ENCODE measurements at places on chromosomes 5 and 9.

GRCh38 chr5:16992006-16992405 is 55.9 kb upstream of the MYO10 start:
- DNase-seq, result no peak

DNA sequence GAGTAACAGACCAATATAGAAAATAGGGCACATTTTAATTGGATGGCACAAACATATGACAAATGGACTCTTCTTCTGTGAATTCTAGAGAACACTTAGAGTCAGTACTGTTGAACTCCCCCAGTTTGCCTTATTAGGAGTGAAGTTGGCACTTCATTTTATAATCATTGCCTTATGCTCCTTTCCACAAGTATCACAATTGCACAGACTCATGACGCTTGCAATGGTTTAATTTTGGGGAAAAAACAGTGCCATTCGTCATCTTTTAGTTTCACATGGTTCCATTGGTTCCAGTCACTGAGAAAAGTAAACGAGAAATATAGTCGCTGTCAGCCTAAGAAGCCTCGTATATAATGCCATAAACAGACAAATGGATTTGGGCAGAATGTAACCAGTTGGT is 71.2 kb downstream of the LURAP1L start:
- no peak for DNase-seq

- no peak for DNase-seq
Observed at GRCh38 chr9:36153746-36154145, 15.4 kb upstream of the CCIN start.

- no peak for DNase-seq
Observed at GRCh38 chr5:97967292-97967691, 784.2 kb upstream of the RIOK2 start.

DNA sequence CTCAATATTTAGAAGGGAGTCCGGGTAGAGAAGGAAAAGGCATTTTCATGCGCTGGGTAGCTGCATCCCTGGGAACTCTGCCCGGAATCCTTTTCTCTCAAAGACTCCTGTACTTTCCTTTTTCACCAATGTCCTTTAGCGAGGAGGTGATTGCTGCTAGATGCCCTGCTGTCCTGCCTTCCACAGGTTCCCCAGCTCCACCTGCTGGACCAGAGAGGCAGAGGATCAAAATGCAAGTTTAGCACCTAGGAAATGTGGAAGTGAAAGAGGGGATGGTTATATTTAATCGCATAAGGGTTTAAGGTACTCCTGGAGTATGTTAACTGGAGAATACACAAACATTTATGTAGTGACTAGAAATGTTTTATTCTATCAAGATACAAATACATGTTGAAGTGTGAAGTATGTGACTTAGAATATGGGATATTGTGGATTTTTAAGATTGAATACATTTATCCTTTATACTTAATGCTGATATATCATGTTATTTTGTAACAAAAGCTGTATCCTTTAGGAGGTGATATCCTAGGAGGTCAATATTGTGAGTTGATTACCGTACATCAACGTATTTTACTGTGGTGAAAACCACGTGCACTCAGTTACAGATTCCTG is 145.7 kb downstream of the ARHGAP26 start:
- DNase-seq, result no peak

DNA sequence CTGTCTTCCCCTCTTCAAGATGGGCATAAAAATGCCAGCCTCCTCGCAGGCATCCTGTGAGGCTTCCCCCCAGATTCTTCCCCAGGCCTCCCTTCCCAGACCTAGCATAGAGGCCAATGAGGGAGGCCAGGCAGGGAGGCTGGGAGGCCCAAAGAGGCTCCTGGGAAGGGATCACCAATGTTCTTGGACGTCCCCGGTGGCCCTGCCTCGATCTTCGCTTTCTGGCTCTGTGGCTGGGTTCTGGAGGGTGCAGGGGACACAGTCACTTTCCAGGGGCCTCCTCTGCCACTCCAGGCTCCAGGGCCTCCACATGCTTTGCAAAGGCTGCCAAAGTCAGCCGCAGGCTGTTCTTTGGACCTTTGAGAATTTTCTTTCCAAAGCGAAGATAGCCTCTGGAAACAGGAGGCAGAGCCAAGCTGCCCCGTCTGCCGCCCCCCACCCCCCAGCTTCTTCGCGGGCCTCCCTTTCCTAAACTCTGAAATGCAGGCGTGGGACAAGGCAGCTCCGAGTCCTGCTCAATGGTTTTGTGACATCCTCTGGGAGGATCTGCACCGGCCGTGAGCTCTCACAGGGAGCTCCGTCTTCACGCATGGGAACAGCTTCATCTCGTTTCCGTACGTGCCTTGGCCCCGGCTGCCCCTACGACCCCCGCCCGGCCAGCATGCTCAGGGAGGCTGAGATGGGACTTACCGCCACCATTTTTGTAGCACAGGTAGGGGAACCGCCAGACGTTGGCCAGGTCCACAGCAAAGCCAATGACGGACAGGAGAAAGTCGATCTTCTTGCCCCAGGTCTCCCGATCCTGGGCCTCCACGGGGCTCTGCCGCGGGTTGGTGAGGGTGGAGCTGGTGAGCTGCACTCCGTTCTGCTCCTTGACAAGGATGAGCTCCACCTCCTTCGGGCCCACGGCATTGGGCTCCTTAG is 2.8 kb downstream of the SLC6A3 start:
- DNase-seq, result no peak

DNA sequence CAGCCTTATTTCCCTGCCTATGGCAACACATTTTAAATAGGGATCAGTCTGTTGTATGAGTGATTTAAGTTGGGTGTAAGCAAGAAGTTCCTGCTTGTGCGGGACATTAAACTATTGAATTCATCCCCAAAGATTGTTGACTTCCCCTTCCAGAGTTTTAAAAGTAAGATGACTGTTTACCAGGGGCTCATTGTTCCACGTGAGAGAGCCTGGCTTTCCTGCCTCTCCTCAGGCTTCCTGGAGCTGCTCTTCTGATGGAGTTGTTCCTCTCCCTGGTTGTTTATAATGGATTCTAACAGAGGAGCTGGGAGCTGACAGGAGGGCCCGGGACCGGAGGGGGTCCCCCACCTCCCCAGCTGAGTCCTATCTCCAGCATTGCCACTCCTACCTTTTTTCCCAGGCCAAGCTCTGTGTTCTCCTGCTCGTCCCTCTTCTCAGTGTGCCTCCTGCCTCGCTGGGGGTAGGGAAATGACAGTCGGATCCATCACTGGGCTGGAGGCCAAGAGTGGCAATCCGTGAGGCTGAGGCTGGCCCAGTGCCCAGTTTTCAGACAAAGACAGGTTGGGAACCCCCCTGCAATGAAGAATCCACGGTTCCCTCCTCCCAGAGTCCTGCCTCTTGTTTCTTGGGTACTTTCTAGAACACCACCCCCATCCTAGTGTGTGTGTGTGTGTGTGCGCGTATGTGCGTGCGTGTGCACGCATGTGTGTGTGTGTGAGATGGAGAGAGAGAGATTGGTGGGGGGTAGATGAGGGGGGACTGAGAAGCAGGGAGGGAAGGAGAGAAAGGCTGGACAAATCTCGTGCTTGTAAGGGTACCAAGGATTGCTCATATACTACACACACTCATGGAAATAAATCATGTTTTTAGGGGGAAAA is 123.7 kb upstream of the NFIB start:
- no peak for DNase-seq

DNA sequence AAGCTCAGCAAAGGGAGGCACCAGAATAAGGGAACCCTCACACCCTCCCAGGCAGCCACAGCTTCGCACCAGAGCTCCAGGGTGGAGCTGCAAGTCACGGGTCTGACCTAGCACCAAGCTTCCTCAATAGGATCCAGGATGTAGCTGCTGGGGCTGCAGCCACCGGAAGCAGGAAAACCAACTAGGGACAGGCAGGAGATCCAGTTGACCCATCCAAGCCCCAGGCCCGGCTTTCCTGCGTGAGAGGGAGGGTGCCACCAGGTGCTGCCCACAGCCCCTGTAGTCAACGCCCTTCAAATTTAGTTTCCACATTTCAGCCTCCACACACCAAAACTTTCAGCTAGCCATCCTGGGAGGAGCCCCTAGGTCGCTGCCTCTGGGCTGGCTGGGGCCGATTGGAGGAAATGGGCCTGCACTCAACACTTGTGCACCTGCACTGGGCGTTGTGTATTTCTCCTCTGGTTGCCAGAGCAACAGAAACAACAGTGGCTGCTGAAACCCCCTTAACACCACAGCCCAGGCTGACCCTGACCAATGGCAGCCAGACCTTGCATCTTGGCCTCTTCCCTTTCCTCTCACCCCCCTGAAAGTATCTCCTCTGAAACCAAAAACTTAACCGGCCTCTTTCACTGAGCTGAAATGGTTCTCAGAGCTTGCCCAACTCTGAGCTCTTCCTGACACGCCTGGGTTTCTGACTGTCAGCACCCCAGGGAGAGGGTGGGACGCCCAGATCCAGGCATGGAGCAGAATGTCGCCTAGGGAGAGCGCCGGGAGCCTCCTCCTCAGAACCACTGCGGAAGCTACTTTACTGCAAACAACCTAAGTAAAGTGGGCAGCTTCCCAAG is 226.5 kb upstream of the MAP3K1 start:
- no peak for DNase-seq

DNA sequence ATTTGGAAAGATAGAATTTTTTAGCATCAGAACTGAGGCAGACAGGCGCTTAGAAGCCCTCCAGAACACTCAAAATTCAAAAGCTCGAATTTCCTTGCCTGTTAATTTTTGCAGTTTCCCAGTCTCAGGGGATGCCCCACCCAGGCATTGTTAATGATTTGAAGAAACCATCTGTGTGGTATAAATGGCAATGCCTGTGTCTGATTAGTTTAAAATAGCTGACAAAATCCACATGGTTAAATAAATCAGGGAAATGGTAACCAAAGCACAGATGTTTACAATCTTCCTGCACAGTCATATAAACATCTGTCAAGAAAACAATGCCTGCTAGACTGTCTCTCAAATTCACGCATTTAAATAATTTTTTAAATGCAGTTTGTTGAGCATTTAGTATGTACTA is 185.2 kb upstream of the RGMB start:
- DNase-seq, result no peak

DNA sequence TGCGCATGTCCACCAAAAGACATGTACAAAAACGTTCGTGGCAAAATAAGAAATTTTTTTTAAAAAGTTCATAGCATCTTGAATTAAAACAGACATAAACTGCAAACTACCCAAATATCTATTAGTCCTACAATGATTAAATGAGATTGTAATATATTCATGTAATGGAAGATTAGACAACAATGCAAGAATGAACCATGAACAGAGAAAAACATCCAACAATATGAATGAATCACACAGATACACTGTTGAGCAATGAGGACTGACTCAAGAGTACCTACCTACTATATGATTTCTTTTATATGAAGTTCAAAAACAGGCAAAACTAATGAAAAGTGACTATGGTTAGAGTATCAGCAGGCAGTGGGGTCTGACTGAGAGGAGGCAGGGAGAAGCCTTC is 17.9 kb upstream of the CTNNAL1 start:
- DNase-seq, result no peak

DNA sequence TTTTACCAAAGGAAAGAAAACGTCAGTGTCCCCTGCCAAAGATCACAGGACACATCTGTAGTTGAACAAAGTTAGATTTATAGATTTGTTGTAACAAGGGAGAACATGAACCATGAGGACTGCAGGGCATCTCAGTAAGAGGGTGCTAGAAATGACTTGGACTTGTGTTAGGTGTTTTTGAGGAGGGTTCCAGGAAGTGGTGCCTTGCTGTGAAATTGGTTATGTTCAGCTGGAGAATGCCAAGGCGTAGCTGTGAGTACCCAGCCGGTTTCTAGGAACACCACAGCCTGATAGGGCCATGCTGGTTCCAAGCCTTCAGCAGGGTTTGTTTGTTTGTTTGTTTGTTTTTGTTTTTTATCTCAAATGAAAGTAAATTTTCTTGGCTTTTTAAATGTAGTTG is 5.3 kb downstream of the SPEF2 start:
- no peak for DNase-seq

GRCh38 chr5:66701244-66701643 is 105.1 kb downstream of the MAST4 start:
- no peak for DNase-seq

DNA sequence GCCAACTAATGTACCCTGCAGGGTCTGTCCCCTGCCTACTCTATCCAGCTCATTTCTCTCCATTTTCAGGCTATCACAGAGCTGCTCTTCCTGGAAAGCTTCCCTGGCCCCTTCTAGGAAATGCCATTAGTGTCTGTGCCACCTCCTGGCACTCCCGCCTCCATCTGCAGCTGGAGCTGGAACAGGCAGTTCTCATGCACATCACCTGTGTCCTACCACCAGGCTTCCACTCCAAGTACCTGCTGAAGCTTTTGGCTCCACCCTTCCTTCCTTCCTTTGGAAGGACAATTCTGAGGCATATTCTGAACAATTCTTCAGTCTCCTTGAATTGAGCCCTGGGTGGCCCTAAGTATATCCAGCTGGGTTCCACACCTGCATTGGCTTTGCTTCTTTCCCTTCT is 156.2 kb upstream of the ZNF618 start:
- no peak for DNase-seq

DNA sequence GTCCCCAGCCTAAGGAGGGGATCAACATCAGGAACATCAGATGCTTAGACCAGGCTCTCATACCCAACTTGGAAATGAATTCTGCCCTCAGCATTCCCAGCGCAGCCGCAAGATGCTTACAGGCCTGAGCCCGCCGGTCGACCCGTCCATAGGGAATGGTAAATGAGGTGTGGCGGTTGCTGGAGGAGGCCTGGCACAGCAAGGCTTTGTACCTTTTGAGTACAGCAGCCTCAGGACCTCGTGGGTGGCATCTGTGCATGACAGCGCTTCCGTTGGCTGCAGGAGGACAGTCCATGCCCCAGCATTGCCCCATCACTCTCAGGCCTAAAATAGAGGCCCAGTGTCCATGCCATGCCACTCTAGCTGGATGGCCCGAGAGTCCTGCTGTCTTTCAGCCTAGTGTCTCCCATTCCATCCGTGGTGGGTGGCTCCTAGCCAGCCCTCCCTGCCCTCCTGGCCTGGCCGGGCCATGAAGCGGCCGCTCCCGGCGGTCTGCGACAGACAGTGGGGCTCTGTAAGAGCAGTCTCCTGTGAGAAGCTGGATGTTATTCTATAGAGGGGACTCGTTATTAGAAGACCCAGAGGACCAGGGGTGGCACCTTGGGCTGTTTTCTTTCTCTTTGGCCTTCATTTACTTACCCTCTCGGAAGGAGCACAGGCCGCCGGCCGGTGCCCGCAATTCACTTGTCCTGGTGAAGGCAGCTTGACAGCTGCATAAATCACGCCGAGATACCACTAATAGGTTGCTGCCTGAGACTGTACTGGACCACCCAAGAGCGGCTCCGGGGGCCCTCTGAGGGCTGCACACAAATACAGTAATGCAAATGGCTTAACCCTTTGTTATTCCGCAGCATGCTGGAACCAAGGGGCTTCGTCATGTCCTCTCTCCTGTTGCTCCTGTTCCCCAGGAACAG is 223.5 kb upstream of the TUT7 start:
- DNase-seq, result no peak

GRCh38 chr9:6929441-6930215 is 171.9 kb downstream of the KDM4C start:
- no peak for DNase-seq

GRCh38 chr9:18706648-18707047 is 232.7 kb downstream of the ADAMTSL1 start:
- no peak for DNase-seq

DNA sequence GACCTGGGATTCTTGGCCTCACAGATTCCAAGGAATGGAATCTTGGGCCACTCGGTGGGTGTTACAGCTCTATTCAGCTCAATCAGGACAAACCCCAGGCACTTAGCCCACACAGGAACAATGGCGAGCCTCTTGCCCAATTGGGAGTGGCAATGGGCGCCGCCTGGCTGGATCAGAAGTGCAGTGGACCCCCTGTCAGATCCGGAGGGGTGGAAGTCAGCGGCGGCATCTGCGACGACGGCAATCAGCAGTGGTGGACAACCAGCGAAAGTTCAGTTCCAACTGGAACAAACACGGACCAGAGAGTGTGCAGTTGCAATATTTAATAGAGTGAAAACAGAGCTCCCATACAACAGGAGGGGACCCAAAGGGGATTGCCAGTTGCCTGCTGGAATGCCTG is 378.3 kb downstream of the CDH9 start:
- no peak for DNase-seq
